ENCODE measurements at places on chromosomes 6 and 20. TPM values are rescaled to one million over a fixed set of nuclear protein-coding genes. Genes with fewer than 3 reads are reported as not detected.

Gene HLA-DOA
- 8.5 TPM for polyA plus RNA-seq

Gene COL11A2
- polyA plus RNA-seq = 0.34 TPM

DNA sequence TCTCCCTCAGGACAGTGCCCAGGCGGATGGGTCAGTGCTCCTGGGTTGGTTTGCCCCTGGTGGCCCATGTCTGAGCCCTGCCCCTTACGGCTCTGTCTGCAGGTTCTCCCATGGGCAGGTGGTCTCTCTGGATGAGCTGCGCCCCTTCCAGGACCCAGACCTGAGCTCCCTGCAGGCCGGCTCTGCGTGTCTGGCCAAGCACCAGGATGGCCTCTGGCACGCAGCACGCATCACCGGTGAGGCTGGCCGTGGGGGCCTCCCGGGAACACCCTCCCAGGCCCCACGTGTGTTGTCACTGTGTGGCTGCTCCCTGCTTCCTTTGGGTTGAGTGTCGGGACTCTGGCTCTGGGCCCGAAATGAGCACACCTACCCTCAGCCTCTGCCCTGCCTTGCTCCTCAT is 3.3 kb upstream of the LIME1 start:
- no peaks in the 10 kb centered on the region for H3K27me3 ChIP-seq
- H3K36me3 ChIP-seq = peaks cover 15% of the 10 kb centered on the region
- no peak for DNase-seq
- no peak overlapping the region for H3K4me3 ChIP-seq

DNA sequence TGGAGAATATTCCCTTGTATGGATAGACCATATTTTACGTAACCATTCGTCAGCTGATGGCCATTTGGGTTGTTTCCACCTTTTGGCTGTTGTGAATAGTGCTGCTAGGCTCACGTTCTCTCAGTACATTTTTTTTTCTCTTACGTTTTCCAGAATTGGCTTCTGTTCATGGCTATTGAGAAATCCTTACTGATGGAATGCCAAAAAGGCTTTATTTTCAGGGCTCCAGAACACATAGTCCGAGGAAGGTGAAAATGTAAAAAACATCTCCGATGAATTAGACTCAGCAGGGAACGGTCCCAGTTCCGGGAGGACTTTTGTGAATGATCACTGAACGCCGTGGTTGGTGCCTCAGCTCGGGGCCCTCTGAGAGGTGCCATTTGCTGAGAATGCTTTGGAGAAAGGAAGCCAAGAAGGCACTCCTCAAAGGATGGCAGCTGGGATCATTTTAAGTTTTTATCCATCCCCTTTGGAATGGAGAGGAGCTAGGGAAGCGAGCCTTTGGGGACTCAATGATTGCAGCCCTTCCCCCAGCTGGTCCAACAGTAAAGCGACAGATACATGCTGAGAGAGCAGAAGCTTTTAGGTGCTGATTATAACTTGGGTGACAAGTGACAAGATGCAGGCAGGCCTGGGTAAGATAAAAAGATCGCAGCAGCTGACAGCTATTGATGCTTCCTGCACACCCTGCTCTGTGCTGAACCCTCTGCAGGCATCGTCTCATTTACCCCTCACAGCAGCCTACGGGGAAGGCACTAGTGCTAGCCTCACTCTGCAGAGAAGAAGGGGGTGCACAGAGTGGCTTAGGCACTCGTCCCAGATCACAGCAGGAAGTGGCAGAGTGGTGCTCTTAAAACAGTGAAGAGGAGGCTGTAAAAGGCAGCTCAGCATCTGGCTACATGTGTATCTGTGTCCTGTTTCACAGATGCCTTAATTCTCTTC is 133.4 kb upstream of the KCNG1 start:
- DNase-seq = no peak
- H3K27me3 ChIP-seq = no peaks in the 10 kb centered on the region

Gene CENPQ
- polyA plus RNA-seq = 4.9 TPM

GRCh38 chr20:10745790-10746189 is 72.0 kb upstream of the JAG1 start:
- no peaks in the 10 kb centered on the region for H3K4me1 ChIP-seq
- DNase-seq = no peak
- H3K27me3 ChIP-seq = no peaks in the 10 kb centered on the region
- no peaks in the 10 kb centered on the region for H3K36me3 ChIP-seq
- H3K4me3 ChIP-seq = no peak overlapping the region

GRCh38 chr6:147586044-147586443 is 77.6 kb downstream of the SAMD5 start:
- DNase-seq = no peak
- no peak overlapping the region for H3K27ac ChIP-seq
- no peak overlapping the region for H3K4me3 ChIP-seq
- H3K4me1 ChIP-seq = no peaks in the 10 kb centered on the region

DNA sequence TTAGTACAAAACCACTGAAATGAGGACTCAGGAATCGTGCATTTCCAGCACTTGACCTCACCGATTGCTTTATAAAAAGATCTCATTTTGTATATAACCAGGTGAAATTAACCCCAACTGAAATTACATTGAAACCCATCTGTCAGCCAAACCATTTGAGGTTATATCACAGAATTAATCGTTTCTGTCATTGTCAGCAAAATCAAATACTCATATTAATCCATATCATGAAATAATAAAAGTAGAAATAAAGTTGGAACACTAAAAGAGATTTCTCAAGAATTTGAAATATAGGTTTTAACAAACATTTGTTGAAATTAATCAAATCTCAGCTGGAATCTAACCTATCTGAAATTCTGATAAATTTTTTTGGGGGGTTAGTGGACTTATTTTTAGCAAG is 23.7 kb downstream of the KHDRBS2 start:
- H3K27me3 ChIP-seq = no peaks in the 10 kb centered on the region
- DNase-seq = no peak
- H3K27ac ChIP-seq = no peak overlapping the region

GRCh38 chr6:7406743-7407142 is 17.1 kb downstream of the RIOK1 start:
- H3K27ac ChIP-seq = no peak overlapping the region
- H3K27me3 ChIP-seq = no peaks in the 10 kb centered on the region
- no peak overlapping the region for H3K4me3 ChIP-seq
- no peak for DNase-seq

- H3K27me3 ChIP-seq = no peaks in the 10 kb centered on the region
- no peak for DNase-seq
- H3K36me3 ChIP-seq = no peaks in the 10 kb centered on the region
- no peak overlapping the region for H3K27ac ChIP-seq
- H3K4me3 ChIP-seq = no peak overlapping the region
Measured at GRCh38 chr20:16236589-16237241, 336.5 kb downstream of the KIF16B start.

DNA sequence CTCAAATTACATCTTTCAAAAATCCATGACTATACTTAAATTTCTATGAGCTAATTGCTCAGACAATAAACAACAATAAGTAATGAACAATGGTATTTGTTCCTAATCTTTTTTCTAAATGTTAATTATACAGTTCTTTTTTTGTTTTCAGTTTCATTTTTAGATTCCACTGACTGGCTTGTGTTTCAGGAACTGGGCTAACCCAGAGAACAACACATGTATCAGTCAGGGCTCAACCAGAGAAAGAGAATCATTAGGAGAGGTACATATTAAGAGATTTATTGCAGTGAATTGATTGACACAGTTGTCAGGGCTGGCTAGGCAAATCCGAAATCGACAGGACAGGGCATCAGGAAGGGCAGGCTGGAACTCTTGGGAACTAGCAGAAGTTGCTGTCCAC is 182.8 kb downstream of the GRM1 start:
- H3K4me3 ChIP-seq = no peak overlapping the region
- no peaks in the 10 kb centered on the region for H3K36me3 ChIP-seq
- H3K27ac ChIP-seq = no peak overlapping the region
- no peak for DNase-seq
- H3K4me1 ChIP-seq = no peaks in the 10 kb centered on the region
- H3K27me3 ChIP-seq = no peaks in the 10 kb centered on the region

DNA sequence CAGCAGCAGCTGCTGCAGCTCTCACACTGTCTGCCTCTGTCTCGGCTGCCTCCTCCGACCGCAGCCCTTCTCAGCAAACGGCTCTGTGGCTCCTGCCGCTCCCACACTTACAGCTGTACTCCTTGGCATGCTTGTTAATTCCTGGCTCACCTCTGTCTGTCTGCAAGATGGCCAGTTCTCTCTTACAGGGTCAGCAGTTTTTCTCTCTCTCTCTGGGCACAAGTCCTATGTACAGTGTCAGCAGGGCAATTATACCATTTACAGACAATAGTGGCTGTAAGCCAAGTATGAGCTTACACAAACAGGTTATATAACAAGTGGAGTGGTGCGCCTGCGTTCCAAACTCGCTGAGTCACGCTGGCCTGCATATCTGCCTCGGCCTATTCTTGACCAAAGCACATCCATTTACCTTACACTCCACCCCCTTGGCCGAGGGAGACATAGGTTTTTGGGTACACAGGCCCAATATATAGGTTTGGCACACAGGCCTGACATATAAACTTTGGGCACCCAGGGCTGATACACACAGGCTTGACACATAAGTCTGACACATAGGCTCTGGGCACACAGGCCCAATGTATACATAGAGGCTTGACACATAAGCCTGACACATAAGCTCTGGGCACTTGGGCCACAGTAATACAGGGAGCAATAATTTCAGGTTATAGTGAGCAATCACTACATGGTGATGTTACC is 4.4 kb downstream of the ZKSCAN3 start:
- no peak overlapping the region for H3K27ac ChIP-seq
- H3K4me1 ChIP-seq = peaks cover 29% of the 10 kb centered on the region
- DNase-seq = no peak
- no peak overlapping the region for H3K4me3 ChIP-seq
- H3K36me3 ChIP-seq = no peaks in the 10 kb centered on the region

- H3K4me3 ChIP-seq = peak within 1 kb of the TSS; percentile 72
- peaks cover 3% of the 10 kb centered on the region for H3K27me3 ChIP-seq
- H3K27ac ChIP-seq = peak within 1 kb of the TSS; percentile 57
- no peaks in the 10 kb centered on the region for H3K36me3 ChIP-seq
Measured at GRCh38 chr20:25247956-25248785, at the start of gene PYGB. TSS of gene PYGB (plus strand) at chr20:25248085. CDS start at chr20:25248179, 94 bp downstream.

Gene SLC24A3
- polyA plus RNA-seq = not detected

- no peak overlapping the region for H3K4me3 ChIP-seq
- no peak overlapping the region for H3K27ac ChIP-seq
- no peaks in the 10 kb centered on the region for H3K27me3 ChIP-seq
- no peaks in the 10 kb centered on the region for H3K36me3 ChIP-seq
- H3K4me1 ChIP-seq = no peaks in the 10 kb centered on the region
Measured at GRCh38 chr6:117399924-117400323, 25.8 kb downstream of the ROS1 start.

DNA sequence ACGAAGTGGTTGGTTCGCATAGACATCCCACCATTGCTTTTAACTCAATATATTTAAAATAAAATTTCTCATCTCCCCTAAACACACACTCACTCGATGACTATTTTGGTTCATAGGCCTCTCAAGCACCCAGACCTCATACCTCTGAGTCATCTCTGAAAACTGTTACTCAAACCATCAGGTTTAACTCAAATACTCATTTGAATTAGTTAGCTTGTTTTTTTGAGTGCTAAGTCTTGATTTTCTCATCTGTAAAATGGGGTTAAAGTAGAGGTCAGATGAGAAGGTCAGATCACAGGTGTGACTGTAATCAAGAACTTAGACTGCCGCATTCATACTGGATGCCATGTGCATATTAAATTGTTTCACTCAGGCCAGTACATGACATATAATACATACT is 243.9 kb upstream of the TENT5A start:
- no peak for DNase-seq
- H3K4me1 ChIP-seq = no peaks in the 10 kb centered on the region
- no peaks in the 10 kb centered on the region for H3K36me3 ChIP-seq
- H3K27me3 ChIP-seq = no peaks in the 10 kb centered on the region

Gene SLC17A9
- polyA plus RNA-seq = 0.32 TPM

GRCh38 chr6:117666881-117667280 is 8.4 kb upstream of the NUS1 start:
- H3K27ac ChIP-seq = no peak overlapping the region
- no peak overlapping the region for H3K4me3 ChIP-seq
- no peak for DNase-seq

DNA sequence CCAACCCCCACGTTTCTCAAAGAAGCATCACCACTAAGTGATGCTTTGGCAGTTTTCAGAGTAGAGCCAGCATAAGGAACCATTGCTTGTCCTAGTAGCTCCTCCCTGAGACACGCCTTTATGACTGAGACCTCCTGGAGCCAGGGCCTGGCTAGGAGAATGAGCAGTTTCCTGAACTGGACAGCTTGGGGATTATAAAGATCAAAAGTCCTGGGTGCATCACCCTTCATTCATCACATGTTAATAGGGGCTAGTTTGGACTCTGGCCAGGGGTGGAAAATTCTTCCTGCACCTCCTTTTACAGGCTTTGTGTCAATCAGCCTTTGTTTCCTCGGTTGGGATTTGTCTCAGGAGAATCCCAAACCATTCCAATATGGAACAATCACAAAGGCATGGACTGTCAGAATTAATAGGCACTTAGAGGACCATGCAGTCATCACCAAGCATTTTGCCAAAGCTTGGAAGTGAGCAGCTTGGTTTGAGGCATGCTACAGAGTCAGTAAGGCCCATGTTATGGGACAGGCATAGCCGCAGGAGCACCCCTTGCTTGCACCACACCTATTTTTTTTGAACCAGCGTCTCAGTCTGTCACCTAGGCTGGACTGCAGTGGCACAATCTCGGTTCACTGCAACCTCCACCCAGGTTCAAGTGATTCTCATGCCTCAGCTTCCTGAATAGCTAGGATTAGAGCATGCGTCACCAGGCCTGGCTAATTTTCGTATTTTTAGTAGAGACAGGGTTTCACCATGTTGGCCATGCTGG is 64.9 kb upstream of the TGM3 start:
- DNase-seq = no peak
- no peak overlapping the region for H3K4me3 ChIP-seq
- H3K4me1 ChIP-seq = no peaks in the 10 kb centered on the region
- H3K27me3 ChIP-seq = peaks cover 2% of the 10 kb centered on the region
- H3K27ac ChIP-seq = no peak overlapping the region
- no peaks in the 10 kb centered on the region for H3K36me3 ChIP-seq

DNA sequence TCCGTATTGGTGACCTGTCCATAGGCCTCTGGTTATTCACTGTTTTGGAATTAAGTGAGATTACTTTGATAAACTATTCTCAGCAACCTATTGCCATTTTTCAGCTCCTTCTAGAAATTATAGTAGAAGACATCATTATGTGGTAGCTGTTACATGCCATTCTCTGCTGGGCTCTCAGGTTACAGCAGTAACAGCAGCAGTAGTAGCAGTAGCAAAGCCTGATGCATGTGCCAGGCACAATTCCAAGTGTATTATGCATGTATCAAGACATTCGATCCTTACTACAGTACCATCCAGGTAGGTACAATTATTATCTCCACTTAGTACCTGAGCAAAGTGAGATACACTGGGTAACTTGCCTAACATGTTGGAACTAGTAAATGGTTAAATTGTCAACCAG is 74.3 kb downstream of the RPS12 start:
- H3K27ac ChIP-seq = no peak overlapping the region
- DNase-seq = no peak
- H3K4me3 ChIP-seq = no peak overlapping the region
- no peaks in the 10 kb centered on the region for H3K36me3 ChIP-seq
- no peaks in the 10 kb centered on the region for H3K27me3 ChIP-seq

DNA sequence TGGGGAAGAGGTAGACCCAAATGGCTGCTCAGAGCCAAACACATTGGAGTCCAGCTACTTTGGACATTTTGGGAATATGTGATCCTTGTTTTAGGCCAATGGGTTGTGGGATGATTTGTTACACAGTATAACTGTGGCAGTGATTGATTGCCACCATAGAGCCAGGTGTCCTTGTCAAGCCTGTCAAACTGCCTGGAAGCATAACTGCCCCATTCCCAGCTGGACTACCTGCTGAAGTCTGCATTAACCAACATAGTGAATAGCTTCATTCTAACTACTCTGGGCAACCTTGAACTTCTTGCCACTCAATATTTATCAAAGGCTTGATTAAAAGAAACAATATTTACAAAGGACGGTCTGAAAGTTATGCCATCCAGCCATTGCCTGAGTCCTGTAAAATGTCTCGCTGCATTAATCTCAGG is 164.7 kb downstream of the LINC00237 start:
- no peak overlapping the region for H3K27ac ChIP-seq
- no peak overlapping the region for H3K4me3 ChIP-seq
- no peaks in the 10 kb centered on the region for H3K36me3 ChIP-seq
